Stimulated activated CD4-positive, alpha-beta T cell treated with anti-CD3 and anti-CD28 coated beads, Interleukin-4, amount 100 ng/mL, for 48 hours (primary cell): ENCODE measurements at places on chromosomes 16 and 17.

GRCh38 chr16:84339311-84339710 lies 29.0 kb upstream of the ATP2C2 start:
- no peak for DNase-seq

- no peak for DNase-seq
Measured at GRCh38 chr16:88761830-88762229, 23.2 kb downstream of the PIEZO1 start.

GRCh38 chr16:72202014-72202413 lies 30.1 kb upstream of the PMFBP1 start:
- DNase-seq, result no peak

- no peak for DNase-seq
Measured at GRCh38 chr17:47700471-47701449, 6.8 kb downstream of the TBKBP1 start.

GRCh38 chr17:79707931-79708891 lies 22.5 kb upstream of the ENPP7 start:
- DNase-seq, result peak; percentile 55

DNA sequence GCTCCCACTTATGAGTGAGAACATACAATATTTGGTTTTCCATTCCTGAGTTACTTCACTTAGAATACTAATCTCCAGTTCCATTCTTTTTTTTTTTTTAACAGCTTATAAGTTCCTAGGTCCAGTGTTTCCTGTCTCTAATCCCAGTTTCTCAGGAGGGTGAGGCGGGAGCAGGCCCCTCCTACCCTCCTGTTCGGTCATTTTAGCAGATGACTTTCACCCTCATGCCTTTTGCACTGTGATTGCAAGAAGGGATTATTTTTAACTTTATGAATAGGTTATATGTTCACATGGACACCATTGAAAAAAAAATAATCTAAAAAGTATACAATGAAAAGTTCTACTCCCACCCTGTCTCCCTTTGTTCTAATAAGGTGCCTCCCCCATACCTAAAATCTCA lies 47.6 kb downstream of the CDH1 start:
- no peak for DNase-seq

DNA sequence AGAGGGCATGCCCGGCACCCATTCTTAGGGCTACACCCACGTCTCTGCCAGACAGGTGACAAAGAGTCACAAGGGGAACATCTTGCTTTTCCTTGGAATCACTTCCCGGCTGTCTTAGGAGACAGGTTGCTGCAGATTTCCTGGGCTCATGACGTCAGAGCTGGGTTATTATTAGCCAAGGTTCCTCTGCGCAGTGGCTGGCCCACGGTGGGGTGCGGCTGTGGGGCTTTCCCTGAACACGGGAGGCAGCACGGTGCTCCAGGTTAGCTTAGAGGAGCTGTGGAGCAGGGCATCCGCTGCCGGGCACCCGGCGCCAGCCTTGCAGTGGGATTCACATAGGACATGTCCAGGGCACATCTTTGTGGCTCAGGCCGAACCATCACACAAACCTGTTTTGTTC lies 118.0 kb upstream of the PLCG2 start:
- DNase-seq, result no peak

DNA sequence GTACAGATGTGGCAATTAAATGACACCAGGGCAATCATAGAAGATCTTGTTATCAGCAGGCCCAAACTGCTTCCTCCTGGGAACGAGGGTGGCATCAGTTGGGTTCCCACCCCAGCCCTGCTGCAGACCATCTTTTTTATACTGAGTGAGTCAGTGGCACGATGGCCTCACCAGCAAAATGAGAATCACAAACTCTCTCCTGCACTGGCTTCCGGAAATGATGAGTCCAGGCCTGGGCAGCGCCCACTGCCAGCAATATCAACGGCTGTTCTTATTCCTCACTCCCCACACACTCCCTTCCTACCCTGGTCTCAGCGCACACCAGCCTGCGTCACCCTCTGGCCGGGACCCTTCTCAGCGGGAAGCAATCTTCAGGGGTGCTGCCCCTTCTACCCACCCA lies 340.3 kb downstream of the FOXL1 start:
- no peak for DNase-seq

GRCh38 chr16:19482291-19482690 lies 39.6 kb downstream of the GDE1 start:
- DNase-seq, result no peak

- no peak for DNase-seq
Measured at GRCh38 chr17:13051915-13052314, 34.1 kb upstream of the ELAC2 start.

DNA sequence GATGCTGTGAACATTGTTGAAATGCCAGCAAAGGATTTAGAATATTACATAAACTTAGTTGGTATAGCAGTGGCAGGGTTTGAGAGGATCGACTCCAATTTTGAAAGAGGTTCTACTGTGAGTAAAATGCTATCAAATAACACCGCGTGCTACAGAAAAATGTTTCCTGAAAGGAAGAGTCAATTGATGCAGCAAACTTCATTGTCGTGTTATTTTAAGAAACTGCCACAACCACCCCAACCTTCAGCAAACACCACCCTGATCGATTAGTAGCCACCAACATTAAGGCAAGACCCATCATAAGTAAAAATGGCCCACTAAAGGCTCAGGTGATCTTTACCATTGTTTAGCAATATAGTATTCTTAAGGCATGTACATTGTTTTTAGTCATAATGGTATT lies 27.3 kb downstream of the HLF start:
- DNase-seq, result no peak

GRCh38 chr16:4868026-4868425 lies 20.7 kb downstream of the UBN1 start:
- no peak for DNase-seq

- no peak for DNase-seq
Measured at GRCh38 chr17:39131616-39132015, 19.8 kb downstream of the PLXDC1 start.

DNA sequence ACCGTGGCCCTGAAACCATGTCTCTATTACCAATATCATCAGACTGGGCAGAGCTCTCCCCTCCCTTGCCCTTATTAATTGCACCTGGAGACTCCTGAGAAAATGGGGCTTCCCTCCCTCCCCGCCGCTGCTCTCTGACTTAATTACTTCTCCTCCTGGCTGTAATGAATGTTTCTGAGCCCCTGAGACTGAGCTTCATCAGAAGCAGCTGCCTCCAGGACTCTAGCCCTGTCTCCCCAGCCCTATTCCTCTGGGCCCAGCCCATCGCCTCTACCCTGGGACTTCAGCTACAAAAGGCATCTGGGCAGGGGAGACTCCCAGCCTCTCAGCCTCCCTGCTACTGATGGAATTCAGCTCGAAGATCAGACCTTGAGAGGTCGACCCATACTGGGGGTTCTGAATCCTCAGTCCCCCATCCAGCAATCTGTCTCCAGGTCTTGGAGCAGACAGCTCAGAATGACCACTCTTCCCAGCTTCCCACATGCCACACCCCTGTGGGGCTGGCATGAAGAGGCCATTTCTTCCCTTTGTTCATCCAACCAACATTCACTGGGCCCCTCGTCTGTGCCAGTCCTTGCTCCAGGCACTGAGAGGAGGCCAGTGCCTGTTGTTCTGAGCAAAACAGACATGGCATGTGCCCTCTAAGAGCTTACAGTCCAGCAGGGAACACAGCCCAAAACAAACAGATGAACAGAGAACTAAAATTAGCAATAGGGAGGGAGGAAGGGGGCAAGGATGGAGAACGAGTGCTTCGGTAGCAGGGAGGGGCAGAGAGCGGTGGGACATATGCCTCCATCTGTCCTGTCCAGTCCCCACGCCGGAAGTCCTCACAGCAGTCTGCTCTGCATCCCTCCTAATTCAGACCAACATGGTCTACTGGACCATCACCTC lies 17.0 kb upstream of the NAGS start:
- no peak for DNase-seq

GRCh38 chr16:23423496-23424049 lies 29.4 kb downstream of the COG7 start:
- DNase-seq, result no peak

DNA sequence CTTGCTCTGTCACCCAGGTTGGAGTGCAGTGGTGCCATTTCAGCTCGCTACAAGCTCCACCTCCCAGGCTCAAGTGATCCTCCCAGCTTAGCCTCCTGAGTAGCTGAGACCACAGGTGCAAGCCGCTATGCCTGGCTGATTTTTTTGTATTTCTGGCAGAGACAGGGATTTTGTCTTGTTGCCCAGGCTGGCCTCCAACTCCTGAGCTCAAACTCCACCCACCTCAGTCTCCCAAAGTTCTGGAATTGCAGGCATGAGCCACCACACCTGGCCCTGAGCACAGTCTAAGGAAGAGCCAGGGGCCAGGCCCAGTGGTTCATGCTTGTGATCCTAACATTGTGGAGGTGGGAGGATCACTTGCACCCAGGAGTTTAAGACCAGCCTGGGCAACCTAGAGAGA lies 21.8 kb upstream of the BCO1 start:
- no peak for DNase-seq

DNA sequence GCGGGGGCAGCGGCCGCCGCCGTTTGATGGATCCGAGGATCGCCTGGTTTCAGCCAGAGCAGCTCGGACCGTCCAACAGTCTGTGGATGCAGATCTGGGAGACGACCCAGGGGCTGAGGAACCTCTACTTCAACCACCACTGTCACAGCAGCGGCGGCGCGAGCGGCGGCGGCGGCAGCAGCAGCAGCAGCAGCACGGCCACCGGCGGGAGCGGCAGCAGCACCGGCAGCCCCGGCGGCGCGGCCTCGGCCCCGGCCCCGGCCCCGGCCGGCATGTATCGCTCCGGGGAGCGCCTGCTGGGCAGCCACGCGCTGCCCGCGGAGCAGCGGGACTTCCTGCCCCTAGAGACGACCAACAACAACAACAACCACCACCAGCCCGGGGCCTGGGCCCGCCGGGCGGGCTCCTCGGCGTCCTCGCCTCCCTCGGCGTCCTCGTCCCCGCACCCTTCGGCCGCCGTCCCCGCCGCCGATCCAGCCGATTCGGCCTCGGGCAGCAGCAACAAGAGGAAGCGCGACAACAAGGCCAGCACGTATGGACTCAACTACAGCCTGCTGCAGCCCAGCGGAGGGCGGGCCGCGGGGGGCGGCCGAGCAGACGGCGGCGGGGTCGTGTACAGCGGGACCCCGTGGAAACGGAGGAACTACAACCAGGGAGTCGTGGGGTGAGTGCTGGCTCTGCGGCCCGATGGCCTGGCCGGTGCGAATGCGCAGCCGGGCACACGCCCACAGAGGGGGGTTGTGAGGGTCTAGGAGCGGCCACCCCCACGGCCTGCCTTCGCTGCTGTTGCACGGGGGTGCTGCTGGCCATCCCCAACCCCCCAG lies 702 bp downstream of the TENT4B start:
- DNase-seq, result peak; percentile 30

- DNase-seq, result no peak
Measured at GRCh38 chr17:74465378-74466110, 890 bp upstream of the CD300A start.

- DNase-seq, result peak; percentile 29
Measured at GRCh38 chr17:45052052-45052772, 780 bp upstream of the DCAKD start.

DNA sequence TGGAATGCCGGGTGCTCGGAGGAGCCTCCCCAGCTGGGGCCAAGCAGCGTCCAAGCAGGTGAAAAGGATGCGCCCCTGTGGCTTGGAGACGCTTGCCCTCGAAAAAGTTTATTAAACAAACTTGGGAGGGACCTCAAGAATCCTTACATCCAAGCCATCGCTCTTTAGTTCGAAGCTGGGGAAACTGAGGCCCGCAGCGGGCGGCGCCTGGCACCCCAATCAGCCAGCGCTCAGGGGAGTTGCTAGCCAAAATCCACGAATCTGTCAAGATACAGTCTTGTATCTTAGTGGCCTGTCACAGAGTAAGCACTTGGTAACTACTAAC lies 553 bp upstream of the B9D1 start:
- no peak for DNase-seq

GRCh38 chr16:67780847-67781564 lies 25.4 kb downstream of the RANBP10 start:
- DNase-seq, result no peak

DNA sequence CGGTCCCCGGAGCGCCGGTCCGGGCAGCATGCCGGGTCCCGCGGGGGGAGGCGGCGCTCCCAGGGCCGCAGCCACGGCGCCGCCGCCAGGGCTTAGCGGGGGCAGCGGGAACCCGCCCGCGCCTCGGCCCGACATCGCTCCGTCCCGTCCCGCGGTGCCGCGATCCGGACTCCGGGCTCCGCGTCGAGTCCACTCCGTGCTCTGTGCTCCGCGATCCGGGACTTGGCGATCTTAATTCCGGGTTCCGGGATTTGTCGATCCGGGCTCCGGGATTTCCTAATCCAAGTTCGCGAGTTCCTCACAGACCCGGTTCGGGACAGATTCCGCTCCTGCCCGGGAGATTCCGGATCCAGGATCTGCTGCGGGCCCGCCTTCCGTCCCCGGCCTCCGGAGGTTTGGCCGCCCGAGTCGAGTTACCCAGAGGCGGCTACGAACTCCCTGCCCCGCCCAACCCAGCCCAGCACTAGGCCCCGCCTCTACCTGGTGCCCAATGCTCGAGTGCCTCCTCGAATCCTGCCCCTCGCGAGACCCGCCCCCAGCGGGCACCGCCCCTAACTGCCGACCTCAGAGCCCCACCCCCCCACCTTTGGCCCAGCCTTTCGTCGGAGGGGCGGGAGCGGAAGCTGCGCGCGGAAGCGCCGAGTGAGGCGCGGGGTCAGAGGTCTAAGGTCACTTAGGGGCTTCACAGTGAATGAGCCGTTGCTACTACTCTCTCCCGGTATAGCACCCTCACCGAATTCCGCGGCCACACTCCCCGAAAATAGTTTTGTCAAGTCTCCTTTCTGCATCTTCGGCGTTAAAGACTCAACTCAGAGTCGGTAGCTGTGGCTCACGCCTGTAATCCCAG lies at the start of gene SMARCD2:
SMARCD2 (minus strand) TSS at position 146 of the 847 bp plus-strand sequence; CDS start at position 135, 11 bp downstream.
- peak; percentile 100 for DNase-seq

DNA sequence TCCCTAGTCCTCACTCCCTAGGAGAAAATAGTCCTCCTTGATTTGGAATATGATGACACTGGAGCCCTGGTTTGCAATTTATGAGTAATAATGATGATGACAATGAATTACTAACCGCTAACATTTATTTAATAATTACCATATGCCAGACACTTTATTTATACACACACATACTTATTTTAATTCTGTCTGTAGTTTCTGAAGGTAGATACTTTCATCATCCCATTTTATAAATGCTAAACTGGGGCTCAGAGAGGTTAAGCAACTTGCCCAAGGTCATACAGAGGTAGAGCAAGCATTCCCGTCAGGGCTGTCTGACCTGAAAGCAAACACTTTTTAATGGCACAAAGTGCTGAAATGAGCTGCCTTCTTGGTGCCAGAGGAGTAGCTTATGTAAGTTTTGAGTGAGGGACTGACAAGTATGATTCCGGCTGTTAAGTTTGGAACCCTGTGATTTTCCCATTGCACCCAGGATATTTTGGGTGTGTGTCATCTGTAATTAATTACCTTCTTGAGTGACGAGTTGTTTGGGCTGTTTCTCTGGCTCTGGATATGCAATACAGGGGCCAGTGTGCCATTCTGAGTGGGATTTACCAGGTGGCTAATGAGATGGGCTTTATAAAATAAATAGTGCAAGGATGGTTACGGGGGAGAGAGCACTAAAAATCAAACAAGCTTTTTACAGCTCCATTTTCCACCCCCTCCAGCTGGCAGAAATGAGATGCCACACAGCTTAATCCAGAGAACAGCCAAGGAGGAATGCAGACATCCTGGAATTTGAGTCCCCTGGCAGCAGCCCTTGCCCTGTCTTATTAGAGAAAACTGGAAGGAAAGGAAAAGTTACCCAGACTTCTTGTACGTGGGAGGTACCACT lies 211.8 kb downstream of the SNX29 start:
- no peak for DNase-seq

- DNase-seq, result no peak
Measured at GRCh38 chr17:350706-351448, 1.7 kb downstream of the RPH3AL start.
